ENCODE measurements at places on chromosomes 7 and 10.

- DNase-seq = no peak
Observed at GRCh38 chr7:135789956-135790355, 41.3 kb upstream of the FAM180A start.

- DNase-seq = no peak
Observed at GRCh38 chr7:49243521-49243920, 319.2 kb downstream of the CDC14C start.

DNA sequence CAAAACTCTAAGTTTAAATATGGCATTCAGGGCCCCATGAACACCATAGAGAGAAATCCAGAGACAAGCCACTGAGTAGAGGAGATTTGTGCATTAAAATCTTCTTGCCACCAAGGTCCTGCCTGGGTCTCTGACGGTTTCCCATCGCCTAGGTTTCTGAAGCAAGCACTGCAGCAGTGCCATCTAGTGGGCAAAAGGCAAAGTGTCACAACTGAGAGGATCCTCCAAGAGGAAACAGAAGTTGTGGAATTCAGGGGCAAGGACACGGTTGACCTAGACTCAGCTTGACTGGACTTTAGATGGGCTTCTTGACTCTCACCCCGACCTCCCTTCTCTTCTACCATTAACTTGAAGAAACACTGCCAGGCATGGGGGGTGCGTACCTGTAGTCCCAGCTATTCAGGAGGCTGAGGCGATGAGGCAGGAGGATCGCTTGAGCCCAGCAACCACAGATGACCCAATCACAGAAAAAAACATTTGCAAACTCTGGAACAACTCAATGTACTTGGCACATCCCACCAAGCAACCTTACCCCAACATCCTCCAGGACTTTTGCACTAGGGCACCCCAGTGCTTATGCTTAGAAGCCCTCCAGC is 604.1 kb downstream of the GALNT17 start:
- peak; percentile 47 for DNase-seq

DNA sequence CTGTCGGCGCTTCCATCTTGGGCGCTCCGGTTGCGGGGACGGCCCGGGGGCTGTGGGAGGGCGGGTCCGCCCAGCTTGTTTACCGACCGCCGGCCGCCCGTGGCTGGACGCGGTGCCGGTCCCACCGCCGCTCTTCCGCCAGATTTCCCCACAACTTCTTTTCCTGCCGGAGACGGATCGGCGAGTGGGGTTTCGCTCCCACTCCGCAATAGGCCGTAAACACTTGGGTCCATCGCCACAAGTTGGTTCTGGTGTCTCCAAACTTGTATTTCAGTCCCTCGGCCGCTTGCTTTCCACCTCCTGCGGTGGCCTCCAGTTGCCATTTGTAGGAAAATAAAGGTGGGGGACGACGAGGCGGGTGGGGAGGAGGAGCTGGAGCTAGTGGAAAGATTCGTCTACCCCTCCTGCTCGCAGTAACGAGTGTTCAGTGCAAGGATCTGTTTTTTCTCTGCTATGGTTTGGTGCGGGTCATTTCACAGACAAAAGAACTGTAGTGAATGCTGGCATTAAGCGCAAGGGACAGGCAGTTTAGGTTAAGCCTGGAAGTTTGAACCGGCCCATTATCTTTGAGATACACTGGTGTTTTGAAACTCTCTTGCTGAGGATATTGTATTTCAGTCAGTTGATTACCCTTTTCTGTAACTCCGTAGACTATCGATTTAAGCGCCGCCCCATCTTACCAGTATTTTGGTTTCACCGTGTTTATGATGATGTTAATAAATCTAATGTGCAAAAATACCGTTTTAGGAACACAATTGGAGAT is 24.3 kb upstream of the ZRANB1 start:
- no peak for DNase-seq

GRCh38 chr10:68938884-68939283 is 17.1 kb upstream of the DDX21 start:
- no peak for DNase-seq

DNA sequence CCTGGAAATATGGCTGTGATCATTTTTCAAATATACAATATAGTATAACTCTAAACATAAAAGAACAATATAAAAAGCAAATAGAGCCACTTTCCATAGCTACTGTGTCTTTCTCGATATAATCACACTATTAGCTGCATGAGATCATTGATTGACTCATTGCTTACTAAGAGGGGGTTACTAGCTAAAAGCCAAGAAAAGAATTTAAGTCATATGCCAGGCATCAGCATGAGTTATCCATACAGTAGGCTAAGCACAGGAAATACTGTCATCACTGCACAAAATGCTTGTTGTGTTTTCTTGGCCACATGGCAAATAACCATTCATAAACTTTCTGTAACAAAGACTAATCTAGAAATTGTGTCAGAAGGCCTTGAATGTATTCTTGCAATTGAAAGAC is 18.8 kb upstream of the ABCB5 start:
- peak; percentile 45 for DNase-seq

GRCh38 chr10:124455441-124455840 is 5.6 kb upstream of the NKX1-2 start:
- no peak for DNase-seq

DNA sequence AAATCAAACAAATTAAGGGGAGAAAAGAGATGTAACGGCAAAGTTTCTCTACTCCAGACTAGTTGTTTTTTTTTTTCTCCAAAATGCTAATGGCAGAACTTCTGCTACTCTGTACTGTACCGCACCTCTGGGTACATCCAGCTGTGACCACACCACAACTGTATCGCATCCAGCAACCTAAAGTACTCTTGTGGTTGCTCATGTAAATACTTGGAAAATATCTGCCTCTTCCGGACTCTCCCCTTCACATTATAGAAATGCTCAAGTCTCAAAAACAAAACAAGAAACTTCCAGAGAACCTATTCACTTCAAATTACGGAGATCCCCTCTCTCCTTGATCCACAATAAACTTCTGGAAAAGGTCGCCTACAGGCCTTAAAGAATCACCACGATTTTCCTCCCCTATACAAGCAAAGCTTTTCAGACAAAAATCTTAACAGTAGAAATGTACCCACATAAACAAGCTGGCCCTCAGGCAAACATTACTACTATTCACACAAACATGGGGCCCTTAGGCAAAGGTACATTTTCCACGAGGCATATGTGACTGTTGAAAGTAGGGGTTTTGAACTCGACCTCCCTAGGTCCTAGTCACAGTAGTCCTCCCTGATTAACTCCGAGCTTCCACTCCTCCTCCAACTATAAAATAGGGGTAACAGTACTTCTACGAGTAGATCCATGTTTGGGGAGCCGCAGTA is 222.9 kb upstream of the MKLN1 start:
- no peak for DNase-seq

DNA sequence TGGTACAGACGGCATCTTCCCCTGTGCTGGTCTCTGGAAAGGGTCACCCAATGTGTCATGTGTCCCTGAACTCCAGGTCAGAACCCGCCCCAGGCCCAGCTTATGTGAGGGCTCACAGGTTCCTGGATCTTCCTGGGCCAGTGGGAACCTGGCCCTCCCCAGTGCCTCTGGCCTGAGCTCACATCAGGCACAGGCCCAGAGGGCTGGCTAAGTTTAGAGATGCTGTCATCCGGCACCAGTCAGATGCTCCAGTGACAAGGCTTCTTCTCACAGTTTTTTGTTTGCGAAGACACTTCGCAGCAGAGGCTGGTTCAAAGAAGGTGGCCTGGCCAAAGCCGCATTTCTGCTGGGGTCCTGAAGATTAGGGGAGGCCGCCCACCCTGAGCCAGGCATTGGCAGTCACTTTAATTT is 11.8 kb downstream of the CAMK2B start:
- no peak for DNase-seq

DNA sequence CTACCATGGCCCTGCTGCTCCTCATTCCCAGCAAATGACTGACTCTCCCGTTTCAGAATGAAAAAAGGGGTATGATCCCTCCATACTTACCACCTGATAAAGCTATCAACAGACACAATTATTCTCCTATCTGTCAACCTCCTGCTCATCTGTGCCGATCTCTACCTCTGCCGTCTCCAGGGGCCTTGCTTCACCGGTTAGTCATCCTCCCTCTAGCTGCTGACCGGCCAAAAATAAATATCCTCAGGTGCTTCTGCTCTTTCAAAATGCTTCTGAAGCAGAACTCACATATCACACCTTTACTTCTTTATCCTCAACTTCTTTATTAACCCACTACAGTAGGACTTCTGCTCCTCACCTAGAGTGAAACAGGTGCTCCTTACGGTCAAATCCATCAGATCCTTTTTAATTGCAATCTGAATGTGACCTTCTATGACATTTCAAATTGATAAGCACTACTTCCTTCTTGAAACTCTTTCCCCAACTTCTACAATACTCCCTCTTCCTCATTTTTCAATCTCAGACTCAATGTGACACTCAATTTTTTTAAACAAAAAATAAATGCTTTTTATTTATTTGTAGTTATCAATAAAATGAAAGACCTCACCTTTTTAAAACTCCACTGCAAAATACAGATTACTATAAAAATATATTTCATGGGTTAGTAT is 63.2 kb downstream of the LMBR1 start:
- no peak for DNase-seq

GRCh38 chr7:106773228-106773627 is 91.9 kb upstream of the PIK3CG start:
- peak; percentile 60 for DNase-seq

GRCh38 chr7:11726001-11726793 is 105.8 kb downstream of the THSD7A start:
- DNase-seq = no peak
